ENCODE measurements at places on chromosomes 12 and 14. TPM values are rescaled to one million over a fixed set of nuclear protein-coding genes. Genes with fewer than 3 reads are reported as not detected.

Gene LEMD3
- 29.1 TPM for total RNA-seq

Gene GPR84
- total RNA-seq = 0.16 TPM

Gene KRT82
- not detected for total RNA-seq

Gene TRHDE
- total RNA-seq = not detected

Gene TAS2R7
- total RNA-seq = not detected

Gene CCDC88C
- total RNA-seq = 24.8 TPM

Gene L2HGDH
- 3.1 TPM for total RNA-seq

Gene MYBPC1
- total RNA-seq = not detected

Gene ZNF605
- total RNA-seq = 3.2 TPM

Gene SLC38A4
- total RNA-seq = 4.2 TPM

Gene SYNDIG1L
- total RNA-seq = not detected

Gene ZDHHC22
- total RNA-seq = under 0.01 TPM

Gene RHOJ
- 312 TPM for total RNA-seq

Gene SLC48A1
- total RNA-seq = 14.9 TPM

Gene IAPP
- total RNA-seq = not detected

Gene KCNH3
- total RNA-seq = not detected

Gene KRT7
- 66.4 TPM for total RNA-seq

Gene PAH
- total RNA-seq = not detected

Gene HNF1A
- total RNA-seq = not detected

Gene OR4E2
- not detected for total RNA-seq

Gene PROX2
- not detected for total RNA-seq

Gene NFKBIA
- 202 TPM for total RNA-seq

Gene BRAP
- total RNA-seq = 11.0 TPM

Gene TRIP11
- 14.9 TPM for total RNA-seq

Gene NEUROD4
- total RNA-seq = not detected

Gene ACSM4
- not detected for total RNA-seq

Gene BDKRB2
- 2.5 TPM for total RNA-seq

Gene NANOG
- total RNA-seq = not detected

Gene PRB2
- total RNA-seq = not detected

Gene MYO1A
- total RNA-seq = 0.06 TPM

Gene TAS2R42
- total RNA-seq = not detected

Gene UBR7
- 41.4 TPM for total RNA-seq

Gene CMKLR1
- total RNA-seq = not detected

Gene DEPDC4
- total RNA-seq = 0.32 TPM

Gene LRFN5
- under 0.01 TPM for total RNA-seq

Gene SLC6A12
- total RNA-seq = 0.06 TPM

Gene PLA2G1B
- total RNA-seq = not detected

Gene GLTP
- 40.6 TPM for total RNA-seq

Gene VWF
- 1,726 TPM for total RNA-seq

Gene OLR1
- under 0.01 TPM for total RNA-seq

Gene SERPINA12
- total RNA-seq = not detected

Gene AMIGO2
- 3.2 TPM for total RNA-seq

Gene SCAF11
- 70.6 TPM for total RNA-seq

Gene PDE6H
- not detected for total RNA-seq

Gene MAP1LC3B2
- 0.32 TPM for total RNA-seq

Gene STX2
- total RNA-seq = 30.3 TPM

Gene SRRM4
- not detected for total RNA-seq

Gene APOF
- not detected for total RNA-seq

Gene WNT1
- total RNA-seq = not detected

Gene CMTM5
- not detected for total RNA-seq

Gene ACOT4
- total RNA-seq = 0.49 TPM

Gene CPNE6
- total RNA-seq = not detected

Gene ERH
- total RNA-seq = 261 TPM

Gene KHNYN
- 63.4 TPM for total RNA-seq

Gene SMOC1
- total RNA-seq = not detected

Gene TWF1
- 83.5 TPM for total RNA-seq

Gene SYT1
- 3.6 TPM for total RNA-seq
